ENCODE measurements at places on chromosomes 5 and 9.

GRCh38 chr5:173313351-173313801, 14.8 kb downstream of the STC2 start:
- no peak for DNase-seq

DNA sequence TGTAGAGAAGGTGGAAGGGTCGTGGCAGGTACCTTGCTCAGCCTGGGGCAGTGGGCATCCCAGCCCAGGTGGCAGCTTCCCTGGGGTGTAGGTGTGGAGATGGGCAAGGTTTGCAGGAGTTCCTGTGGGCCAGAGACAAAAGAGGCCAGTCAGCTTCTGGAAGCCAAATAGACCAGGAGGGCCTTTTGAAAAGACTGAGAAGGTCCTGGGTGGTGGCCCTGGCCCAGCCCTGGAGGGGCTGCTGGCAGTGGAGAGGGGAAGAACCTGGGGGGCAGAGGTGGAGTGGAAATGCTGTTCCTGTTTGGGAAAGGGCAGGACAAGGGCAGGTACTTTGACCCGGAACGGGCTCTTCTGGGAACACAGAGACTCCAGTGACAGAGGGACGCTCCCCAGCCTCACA, 7.0 kb upstream of the IL3 start:
- no peak for DNase-seq

DNA sequence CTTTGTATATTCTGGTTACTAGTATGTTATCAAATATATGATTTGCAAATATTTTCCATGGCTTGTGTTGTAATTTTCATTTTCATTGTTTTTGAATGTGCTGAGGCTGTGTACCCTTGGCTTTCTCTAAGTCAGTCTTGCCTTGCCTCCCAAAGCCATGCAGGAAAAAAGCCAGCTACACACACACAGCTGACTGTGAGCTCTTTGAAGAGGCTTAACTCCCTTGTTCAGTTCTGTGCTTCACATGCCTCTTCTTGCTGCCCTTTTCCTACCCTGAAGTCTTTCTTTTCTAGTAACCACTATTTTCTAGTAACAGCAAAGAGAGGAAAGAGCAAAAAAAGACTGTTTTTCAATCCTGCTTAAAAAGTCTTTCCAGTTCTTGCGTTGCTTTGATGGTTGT, 53.9 kb downstream of the KCNN2 start:
- DNase-seq: no peak

DNA sequence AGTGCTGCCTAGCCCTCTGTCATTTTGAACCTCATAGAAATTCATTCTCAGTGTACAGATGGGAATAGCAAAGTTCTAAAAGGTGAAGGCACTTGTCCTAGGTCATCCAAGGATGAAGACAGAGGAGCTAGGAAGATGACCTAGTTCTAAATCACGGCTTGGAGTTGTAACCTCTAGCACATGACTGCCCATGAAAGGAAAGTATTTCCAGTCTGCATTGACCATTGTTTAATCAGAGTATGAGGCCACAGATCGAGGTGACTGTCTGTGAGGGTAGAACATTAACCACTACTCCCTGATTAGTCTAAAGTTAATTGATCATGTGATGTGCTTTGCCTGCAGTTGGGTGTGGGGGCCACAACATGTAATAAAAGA, 674 bp upstream of the TNFSF15 start:
- DNase-seq: peak; percentile 79

DNA sequence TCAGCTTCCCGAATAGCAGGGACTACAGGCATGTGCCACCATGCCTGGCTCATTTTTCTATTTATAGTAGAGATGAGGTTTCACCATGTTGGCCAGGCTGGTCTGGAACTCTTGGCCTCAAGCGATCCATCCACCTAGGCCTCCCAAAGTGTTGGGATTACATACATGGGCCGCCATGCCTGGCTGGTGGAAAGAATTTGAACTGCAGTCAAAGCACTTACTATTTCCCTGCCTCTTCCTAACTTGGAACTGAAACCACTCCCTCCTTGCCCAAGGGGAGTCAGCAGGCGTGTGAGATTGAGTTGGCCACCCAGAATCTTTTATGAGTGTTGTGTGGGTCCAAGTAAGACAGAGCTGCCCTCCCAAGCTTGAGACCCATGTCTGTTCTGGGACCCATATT, 86.1 kb upstream of the PTPN3 start:
- DNase-seq: no peak

- DNase-seq: no peak
Measured at GRCh38 chr5:36653044-36653705, 46.8 kb downstream of the SLC1A3 start.

DNA sequence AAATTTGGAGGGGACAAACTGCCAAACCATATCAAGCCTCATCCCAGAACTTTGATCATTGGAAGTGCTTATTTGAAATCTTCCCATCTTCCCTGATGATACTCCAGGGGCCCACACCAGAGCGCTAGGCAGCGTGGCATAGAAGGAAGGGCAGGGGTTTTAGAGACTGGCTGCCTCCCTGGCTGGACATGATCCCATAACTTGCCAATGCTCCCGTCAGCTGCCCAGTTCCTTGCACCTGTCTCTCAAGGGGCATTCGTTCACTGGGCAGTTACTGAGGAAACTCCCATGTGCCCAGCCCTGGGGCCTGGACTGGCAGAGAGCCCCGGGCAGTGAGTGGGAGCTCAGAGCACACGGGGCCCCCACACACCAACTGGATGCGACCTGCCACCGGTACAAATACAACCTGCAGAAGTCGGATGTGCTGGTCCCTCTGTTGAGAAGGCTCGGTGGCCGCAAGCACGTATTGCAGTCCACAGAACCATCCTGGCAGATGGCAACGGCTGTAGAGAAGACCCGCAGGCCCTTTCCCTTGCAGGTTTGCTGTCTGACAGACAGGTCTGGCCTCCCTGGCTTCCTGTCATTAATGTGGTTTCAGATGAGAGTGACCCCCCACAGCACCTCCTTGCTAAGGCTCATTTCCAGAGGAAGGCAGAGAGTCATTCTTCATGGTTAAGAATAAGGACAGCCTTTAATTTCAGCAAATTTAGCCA, 122.4 kb downstream of the MVB12B start:
- DNase-seq: no peak

DNA sequence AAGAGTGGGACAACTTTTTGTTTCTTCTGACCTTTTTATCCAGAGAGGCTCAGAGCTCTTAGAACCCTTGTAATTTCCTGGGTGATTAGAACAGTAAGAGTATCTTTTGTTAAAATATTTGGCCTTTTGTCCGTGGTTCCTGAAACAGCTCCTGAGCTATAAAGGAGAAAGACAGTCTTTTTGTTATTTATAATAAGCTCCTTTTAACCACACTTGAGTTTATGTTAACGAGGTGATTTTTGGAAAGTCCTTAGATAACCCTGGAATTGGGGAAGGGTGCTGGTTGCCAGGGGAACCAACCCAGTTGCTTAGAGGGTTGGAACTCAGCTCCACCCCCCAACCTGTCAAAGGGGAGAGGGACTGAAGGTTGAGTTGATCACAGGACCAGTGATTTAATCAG, 4.8 kb downstream of the ZNF483 start:
- DNase-seq: no peak

DNA sequence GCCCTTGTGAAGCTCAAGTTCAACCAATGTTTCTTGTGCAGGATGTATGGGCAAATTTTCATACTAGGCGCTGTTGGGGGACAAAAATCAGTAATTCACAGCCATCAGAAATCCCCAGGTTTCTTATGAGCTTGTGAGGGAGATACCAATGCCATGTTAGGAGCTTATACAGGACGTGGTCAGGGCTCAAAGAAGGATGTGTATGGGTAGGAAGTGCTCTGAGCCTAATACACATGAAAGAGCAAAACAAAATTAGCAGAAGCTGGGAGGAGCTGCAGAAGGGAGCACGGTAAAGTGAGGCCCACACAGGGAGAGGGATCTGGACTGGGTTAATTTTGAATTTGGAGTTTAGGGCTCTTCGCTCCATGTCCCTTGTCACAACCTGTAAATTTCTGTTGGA, 114.6 kb upstream of the MAP3K1 start:
- no peak for DNase-seq

GRCh38 chr5:164487939-164488338, 982.5 kb downstream of the MAT2B start:
- DNase-seq: no peak

- no peak for DNase-seq
Measured at GRCh38 chr9:131410044-131410491, 16.2 kb downstream of the PRRC2B start.

- DNase-seq: no peak
Measured at GRCh38 chr5:57896576-57896975, 414.0 kb upstream of the ACTBL2 start.

DNA sequence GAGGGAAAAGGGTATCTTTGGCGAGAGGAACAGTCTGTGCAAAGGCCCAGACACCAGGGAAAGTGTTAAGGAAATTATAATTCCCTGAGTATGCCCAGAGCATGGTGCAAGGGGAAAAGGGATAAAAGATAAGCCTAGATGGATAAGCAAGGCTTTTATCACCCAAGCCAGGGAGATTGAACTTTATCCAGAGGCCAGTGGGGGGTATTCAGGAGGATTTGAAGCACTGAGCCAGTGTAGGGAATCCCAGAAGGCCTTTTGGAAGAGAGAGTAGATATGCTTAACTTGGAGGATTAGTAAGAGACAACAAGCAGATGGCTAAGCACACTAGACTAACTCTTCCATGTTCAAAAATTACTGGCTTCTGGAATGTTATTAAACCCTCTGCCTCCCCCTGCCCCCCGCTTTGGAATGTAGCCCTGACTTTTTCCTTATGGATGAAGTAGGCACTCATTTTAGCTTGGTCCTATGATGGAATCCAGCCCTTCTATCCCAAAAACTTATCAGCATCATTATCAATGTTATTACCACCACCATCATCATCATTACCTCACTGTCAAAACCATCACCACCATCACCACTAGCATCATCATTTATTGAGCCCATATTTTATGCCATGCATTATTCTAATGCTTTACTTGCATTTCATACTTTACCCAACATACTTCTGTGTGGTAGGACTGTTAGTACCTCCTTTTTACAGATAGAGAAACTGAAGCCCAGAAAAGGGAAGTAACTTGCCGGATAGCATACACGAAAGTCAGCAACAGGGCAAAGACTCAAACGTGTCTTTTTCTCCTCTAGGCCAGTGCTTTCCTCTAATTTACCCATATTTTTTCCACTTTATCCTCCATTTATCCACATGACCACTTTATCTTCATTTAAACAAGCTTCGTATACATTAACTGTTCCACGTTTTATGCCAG, 237.0 kb downstream of the PAPPA start:
- no peak for DNase-seq

DNA sequence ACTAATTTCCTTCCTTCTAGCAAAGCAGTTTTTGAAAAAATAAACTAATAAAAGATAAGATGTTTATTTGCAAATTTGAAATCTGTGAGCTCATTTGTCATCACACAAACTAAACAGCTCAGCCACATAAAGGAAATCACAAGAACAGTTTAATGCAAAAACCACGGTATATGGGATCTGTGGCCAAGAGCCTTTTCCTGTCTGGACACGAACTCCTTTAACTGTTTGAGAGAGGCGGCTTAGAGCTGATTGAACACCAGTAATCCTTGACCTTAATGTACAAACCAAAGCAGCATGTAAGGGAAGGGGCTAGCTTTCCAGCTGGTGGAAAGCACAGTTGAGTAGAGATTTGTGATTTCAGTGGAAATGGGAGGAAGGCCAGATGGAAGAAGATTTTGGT, 66.3 kb upstream of the SPINK5 start:
- no peak for DNase-seq

- DNase-seq: no peak
Measured at GRCh38 chr5:103473725-103474124, 88.9 kb downstream of the NUDT12 start.

DNA sequence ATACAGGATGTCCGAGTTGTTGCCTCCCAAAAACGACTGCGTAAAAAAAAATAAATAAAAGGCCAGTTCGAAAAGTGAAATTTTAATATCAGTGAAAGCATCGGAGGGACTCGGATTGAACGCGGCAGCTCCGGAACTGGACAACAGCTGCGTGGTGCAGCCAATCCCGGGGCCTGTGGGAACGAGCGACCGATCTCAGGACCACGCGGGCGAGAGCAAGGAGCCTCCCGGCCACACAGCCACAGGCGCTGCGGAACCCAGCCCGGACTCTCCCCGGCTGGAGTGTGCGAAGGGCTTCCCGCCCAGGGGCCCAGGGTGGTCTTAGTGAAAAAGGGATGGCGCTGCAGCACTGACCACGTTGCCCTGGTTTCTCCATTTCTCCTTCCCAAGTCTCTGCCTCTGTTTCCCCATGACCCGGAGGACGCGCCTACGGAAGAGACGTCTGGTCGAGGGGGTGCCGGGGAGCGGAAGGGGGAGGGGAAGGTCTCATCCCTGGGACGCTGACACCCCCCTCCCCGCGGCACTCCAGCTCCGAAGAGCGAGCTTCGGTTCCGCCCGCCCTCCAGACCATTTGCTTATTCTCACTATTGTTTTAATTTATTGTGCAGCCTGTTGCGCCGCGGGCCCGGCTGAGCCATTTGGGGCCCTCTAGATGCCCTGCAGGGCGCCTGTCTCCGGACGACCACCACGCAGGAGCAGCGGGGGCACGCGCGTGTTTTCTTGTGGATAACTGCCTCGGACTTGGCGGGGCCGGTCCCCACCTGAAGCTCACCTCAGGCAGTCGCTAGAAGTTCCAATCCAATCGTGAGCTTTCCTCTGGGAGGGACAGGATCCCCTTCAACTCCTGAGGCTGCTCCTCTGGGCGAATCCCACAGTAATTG, 303.0 kb downstream of the PARP8 start:
- DNase-seq: no peak

GRCh38 chr9:88737876-88738275, 202.9 kb downstream of the NXNL2 start:
- DNase-seq: no peak

GRCh38 chr5:178529080-178529479, 61.1 kb downstream of the COL23A1 start:
- DNase-seq: no peak

DNA sequence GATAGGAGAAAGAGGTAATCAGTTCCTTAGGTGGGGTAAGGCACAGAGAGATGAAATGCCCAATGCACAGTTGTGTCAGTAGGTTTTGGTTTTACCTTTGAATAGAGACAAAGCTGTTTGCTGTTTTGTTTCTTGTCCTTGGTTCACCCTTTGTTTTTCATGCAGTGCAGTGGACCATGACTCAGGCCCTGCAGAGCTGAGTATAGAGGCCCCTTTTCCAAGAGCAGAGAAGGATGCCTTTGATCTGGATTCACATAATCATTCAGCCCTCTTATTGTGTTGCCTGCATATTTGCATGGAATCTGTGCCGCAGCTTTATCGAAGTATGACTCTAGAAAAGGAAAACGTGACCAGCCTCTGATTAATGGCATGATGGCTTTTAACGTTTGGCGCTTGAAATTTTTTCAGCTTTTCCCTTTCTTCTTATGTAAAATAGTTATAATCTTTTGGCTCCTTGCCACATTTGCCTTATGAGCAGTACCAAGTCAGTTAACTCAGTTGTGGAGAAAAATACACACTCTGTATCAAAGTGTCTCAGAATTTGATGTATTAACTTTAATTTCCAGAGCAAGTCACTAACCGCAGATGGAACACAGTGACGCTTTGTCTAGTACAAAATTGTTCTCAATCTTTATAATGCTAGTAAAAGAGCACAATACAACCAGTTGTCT, 197.6 kb downstream of the KDM4C start:
- DNase-seq: peak; percentile 77

DNA sequence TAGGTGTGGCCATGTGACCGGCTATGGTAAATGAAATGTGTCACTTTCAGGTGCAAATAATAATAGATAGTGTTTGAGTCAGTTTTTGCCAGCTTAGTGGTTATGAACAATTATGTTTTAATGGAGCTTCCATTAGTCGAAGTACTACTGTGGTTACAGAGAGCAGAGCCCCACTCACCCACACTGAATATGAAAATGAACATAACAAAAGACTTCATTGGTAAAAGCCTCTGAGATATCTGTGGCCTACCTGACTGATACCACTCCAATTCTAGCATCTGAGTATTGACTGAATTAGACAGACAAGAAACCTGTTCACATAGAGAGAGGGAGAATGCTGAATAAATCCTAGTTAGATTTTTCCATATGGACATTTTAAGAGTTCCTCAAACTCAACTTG, 405.6 kb downstream of the BRINP1 start:
- DNase-seq: no peak
